ENCODE measurements at places on chromosomes 5 and 9.
A peak's percentile ranks its signal among the peaks of the same experiment; 100 is the strongest.

DNA sequence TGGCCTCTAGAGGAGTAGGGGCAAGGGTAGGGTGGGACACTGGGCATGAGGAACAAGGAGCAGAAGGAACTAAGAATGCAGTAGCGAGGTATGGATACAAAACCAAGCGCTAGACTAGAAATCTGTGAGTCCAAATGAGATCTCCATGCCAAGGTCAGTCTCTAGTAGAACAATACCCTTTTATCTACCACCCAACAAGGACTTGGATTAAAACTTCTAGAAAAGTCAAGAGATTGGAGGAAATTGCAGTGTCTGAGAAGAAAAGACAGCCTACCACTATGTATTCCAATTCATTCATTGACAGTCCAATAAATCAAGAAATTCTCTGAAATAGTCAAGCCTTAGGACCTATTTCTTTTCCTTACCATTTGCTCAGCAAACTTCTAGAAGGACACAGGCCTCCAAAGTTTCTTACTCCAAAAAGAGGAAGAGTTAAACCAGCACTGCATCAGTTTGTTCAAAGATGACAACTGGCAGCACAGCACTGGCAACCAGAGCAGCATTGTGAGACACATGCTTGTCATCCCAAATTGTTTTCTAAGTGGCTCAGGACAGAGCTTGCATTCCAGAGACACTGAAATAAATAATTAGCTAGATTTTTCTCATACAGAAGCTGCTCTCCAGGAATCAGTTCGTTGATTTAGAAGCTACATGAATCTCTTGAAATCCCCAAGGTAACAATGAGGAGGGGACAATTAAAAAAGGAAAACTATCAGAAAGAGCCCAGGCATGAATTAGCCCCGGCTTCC, 22.6 kb downstream of the ABCA1 start:
- no peak for DNase-seq

GRCh38 chr5:157126-157715, 34.1 kb upstream of the LRRC14B start:
- no peak for DNase-seq

DNA sequence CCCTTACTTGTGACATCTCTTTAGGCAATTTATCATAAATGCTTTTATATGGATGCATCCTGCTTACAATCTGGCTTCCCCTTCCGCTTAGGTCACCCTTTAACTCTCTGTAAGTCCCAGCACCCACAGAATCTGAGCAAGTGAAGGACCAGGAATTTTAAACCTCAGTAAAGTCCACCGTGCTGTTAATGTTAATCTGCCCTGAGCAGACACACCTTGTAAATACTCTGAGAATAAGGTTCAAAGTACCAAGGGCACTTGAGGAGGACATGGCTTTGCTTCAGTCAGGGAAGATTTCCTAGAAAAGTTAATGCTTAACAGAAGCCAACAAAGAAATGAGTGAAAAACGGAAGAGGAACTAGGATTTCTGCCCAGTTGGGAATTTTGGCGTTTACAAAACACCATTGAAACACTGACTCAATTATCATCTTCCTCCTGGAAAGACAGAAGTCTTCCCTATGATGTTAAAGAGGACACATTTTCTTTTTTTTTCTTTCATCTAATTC, 26.4 kb upstream of the TTC39B start:
- no peak for DNase-seq

DNA sequence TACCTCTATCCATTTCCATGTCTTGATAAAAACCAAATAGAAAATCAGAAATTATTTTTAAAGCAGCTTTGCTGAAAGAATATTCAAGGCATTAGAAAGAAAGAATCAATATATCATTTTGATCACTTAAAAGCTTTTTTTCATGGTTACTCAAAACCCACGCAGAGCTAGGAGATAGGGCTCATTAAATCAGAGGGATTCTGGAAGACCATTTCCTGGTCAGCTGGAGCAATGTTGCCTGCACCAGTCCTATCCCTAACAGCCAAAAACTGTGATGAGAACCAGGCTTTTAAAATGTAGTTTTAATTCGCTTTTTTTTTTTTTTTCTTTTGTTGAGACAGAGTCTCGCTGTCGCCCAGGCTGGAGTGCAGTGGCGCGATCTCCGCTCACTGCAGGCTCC, 72.3 kb downstream of the ARSB start:
- no peak for DNase-seq

DNA sequence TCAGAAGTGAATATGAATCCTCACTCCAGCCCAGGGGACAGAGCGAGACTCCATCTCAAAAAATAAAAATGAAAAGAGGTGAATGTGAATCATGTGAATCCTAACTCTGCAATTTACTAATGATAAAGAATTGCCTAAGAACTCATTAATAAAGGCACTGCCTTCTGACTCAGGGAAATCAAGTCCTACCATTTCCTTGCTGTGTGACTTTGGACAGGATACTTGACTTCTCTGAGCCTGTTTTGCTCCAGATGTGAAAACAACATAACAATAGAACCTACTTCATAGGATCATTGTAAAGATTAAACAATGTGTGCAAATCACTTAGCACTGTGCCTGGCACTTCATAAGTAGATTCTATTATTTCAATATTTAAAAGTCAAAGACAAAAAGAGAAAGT, 15.1 kb upstream of the PWWP2A start:
- DNase-seq, result no peak

GRCh38 chr5:163506095-163506457, 657 bp downstream of the MAT2B start:
- DNase-seq, result no peak

- no peak for DNase-seq
Observed at GRCh38 chr9:71352837-71353236, 231.4 kb upstream of the TRPM3 start.

DNA sequence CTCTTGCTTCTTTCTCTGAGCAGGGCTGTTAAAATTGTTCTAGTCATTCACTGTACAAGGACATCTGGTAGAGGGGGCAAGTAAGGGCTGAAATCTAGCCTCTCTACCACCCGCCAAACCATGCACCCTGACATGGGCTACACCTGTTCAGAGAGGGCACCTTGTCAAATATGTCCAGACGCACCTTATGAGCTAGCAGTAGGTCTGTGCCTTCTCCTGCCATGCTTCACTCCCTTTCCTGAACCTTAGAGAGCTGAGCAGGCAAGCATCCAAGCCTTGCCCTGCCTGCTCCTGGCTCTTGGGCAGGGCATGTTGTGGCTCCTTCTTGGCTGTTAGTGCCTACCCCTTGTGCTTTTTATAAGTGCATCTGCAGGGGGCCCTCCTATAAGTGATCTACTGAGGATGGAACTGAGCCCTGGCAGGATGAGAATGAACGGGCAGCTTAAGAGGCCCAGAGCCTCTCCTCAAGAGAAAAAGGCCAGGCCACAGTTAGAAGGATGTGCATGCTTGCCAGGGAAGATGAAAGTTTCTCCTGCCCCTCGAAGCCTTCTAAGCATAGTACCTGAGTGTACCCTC, 3.8 kb upstream of the NEUROG1 start:
- no peak for DNase-seq

DNA sequence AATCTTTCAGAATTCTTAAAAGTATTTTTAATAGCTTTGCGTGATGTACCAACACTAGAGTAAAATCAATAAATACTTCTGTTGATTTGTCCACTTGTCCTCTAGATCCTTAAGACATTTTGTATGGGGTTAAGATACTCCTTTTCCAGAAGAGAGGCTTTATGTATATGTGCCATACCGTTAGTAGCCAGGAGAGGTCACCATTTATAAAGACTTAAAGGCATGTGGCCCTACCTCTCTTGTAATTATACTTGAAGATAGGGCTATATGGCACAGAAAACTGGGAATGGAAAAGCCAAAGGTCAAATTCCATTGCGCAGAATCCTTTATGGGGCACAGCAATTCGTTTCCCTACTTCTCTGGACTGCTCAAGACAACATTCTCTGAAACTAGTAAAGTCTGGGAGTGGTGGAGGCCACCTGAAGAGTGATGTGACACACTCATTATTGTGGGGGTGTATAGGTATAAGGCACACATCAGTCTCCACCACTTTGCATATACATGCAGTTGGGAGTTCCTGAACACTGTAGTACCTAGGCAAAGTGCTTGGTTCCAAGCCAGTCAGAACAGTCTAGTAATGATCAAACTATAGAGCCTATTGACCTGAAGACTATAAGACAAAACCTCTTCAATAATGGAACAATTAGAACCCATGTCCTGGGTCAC, 140.1 kb upstream of the FBXL17 start:
- DNase-seq, result peak; percentile 33

- no peak for DNase-seq
Observed at GRCh38 chr5:110873773-110874437, 135.1 kb downstream of the SLC25A46 start.

GRCh38 chr5:160919626-160920025, 67.6 kb upstream of the ATP10B start:
- DNase-seq, result no peak

DNA sequence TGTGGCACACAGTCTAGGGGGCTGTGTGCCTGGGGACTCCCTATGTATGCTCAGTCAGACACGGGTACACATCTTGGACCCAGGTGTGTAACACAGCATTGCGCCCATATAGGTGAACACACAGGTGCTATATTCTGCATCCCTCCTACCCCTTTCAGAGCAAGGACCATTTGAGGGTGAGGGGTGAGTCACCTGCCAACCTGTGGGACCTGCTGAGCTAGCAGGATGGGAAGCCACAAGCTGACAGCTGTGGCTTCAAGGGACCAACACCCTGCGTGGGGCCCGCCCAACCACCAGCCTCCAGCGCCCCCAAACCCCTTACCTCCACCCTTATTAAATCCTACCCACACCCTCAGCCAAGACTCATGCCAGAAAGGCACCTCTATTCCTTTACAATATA, 14.6 kb upstream of the AQP7 start:
- no peak for DNase-seq

GRCh38 chr5:7420510-7421280, 24.8 kb downstream of the ADCY2 start:
- no peak for DNase-seq

- DNase-seq, result no peak
Observed at GRCh38 chr5:136145030-136145429, 12.4 kb downstream of the SMAD5 start.

GRCh38 chr5:143964919-143965318, 153.0 kb downstream of the HMHB1 start:
- DNase-seq, result no peak

DNA sequence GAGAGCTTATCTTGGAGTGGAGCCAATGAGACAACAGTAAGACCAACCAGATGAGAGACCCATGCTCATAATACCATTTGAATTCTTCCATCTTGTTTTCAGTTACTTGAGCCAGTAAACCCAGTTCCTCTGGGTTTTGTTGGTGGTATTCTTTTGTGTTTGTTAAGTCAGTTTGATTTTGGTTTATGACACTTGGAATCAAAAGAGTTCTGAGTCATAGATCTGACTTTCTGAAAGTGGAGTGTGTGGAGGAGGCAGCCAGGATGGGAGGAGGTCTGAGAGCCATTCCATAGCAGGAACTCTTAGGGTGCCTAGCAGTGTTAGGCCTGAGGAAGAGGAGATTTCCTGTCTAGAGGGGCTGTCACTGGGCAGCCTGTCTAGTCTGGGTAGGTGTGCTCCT, 24.6 kb upstream of the PANK3 start:
- no peak for DNase-seq

- no peak for DNase-seq
Observed at GRCh38 chr5:23367874-23368273, 139.5 kb upstream of the PRDM9 start.

- no peak for DNase-seq
Observed at GRCh38 chr9:2817999-2818803, 25.7 kb downstream of the PUM3 start.

GRCh38 chr5:157378509-157378908, 81.5 kb upstream of the NIPAL4 start:
- DNase-seq, result no peak

DNA sequence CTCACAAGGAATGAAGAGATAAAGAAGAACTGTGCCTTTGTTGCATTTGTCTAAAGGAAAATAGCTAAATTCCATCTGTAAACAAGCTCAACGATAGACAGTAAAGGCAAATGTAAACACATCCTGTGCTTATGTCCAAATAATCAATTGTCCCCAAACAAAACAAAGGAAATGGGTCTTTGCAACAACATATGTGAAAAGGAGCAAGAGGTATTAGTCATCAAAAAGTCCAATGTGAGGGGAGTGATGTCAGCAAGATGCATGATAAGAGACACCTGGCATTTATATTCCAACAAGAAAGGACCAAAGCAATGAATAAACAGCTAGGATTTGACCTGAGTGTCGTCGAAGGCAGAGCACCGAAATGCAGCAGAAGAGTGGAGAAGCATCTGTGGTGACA, 209.1 kb downstream of the ASTN2 start:
- no peak for DNase-seq

- DNase-seq, result no peak
Observed at GRCh38 chr9:6090277-6091210, 75.1 kb upstream of the RANBP6 start.

DNA sequence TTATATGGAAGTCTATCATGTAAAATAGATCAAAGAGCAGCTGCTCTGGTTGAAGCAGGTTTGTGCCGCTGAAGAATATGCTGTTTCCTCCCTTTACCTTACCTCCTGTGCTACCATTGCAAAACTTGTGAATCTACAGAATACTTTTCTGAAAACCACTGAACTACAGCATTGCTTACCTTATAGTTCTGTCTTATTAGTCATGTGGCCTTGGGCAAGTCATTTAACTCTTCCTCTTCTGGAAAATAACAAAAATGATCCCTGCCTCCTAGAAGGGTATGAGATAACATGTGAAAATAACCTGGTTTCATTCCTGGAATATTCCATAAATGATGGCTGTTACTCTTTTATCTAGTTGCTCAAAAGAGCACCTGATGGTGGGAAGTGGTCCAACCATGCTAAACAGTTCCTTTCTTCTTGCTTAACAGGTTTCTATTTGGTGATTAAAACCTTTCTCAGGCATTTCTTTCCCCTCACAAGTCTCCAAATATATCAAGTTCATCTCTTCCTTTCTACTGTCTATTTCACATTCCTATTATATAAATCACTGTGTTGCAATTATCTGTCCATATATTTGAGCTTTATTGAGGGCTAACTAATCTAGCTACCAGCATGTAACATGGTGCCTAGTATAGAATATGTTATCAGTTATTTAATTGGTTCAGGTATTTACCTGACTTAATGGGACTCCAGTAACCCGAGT, 15.0 kb downstream of the TRIM32 start:
- DNase-seq, result no peak

DNA sequence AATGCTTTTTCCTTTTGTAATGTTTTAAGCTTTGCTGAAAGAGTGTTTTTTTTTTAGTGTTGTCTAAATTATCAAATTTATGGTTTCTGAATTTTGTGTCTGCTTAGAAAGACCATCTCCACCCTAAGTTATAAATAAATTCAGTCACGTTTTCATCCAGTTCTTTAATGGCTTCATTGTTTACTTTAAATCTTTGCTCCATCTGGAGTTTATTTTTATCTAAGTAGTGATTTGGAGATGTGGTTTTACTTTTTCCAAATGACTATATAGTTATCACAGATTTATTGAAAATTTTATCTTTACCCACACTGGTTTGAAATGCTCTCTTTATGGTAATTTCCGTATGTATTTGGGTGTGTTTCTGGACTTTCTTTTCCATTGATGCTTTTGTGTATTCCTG, 577.2 kb upstream of the ZNF608 start:
- no peak for DNase-seq
